Stimulated activated CD8-positive, alpha-beta memory T cell treated with anti-CD3 and anti-CD28 coated beads, Interleukin-7, amount 100 ng/mL, for 24 hours (primary cell): ENCODE measurements at places on chromosomes 2 and 18.

GRCh38 chr2:229661478-229661877 is 52.9 kb downstream of the DNER start:
- no peak for DNase-seq

- DNase-seq: no peak
Observed at GRCh38 chr2:36461039-36461681, 105.6 kb downstream of the CRIM1 start.

GRCh38 chr2:239392688-239393387 is 8.0 kb downstream of the HDAC4 start:
- no peak for DNase-seq

- no peak for DNase-seq
Observed at GRCh38 chr2:10329880-10330699, 27.4 kb downstream of the HPCAL1 start.

- no peak for DNase-seq
Observed at GRCh38 chr2:164504253-164504652, 117.0 kb downstream of the GRB14 start.

- no peak for DNase-seq
Observed at GRCh38 chr2:126586317-126586716, 69.6 kb upstream of the GYPC start.

DNA sequence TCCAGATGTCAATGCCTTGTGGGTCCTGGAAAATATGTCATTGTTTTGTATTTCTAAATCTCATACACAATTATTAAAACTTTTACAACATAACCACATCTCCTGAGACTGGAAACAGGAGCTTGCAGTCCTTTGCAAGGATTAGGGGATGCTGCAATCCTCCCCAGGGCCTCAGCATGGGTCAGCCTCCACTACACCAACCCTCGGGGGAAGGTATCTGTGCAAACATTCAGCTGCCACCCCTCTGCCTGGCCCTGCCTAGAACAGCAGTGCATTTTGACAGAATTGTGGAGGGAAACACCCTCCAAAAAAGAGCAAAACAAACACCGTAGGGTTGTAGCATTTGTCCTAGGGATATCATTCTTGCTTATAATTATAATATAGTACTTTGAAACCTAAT is 4.2 kb upstream of the UPP2 start:
- DNase-seq: no peak

DNA sequence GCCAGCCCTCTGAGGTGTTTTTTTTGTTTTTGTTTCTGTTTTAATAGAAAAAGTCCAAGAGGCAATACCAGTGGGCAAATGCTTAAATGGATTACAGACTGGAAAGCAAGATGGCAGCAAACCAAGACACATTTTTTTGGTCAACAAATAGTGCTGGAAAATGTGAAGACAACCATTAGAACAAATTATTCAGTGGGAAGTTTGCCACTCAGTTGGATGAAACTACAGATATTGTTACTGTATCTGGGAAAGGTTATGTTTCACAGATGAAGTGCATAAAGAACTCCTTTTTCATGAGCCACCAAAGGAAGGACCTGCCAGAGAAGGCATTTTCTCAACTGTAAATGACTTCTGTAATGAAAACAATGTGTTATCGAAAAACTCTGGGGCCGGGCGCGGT is 93.0 kb upstream of the ODC1 start:
- DNase-seq: no peak

- DNase-seq: no peak
Observed at GRCh38 chr2:74983631-74984392, 25.4 kb downstream of the POLE4 start.

DNA sequence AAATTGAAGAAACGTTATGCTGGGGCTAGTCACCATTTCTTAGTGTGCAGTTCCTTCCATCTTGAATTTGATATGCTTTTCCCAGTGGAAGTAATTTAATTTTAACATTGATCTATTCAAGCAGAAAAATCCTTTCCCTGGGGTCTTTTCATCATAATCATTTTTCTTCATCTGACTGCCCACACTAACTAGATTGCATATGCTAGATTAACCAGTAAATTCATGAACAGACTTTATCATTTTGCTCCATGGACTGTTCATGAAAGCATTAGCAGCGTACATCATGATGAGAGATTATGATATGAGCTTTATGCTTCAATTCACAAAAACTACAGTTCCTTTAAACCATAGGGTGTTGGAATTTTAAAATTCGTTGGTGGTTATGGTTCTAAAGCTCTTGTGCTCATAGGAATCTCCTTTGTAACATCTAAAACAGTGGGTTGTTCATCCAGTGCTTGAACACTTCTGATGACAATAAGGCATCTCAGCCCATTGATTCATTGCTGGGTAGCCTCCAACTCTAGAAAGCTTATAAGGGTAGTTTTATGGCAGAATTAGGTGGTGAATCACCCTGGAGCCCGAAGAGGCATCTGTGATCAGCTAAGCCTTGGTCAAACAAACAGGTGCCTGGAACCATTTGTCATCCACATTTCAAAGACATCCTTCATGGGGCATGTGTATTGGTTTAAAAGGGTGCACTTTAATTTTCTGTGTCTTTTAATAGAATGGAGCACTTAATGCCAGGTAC is 77.2 kb upstream of the NDUFV2 start:
- no peak for DNase-seq
